Left colon (tissue), 2 donors: ENCODE measurements at places on chromosomes 7 and 10. TPM values are rescaled to one million over a fixed set of nuclear protein-coding genes. Genes with fewer than 3 reads are reported as not detected.

Gene CALHM3
- not detected for total RNA-seq

- DNase-seq = no peak
Observed at GRCh38 chr7:47218378-47219176, 363.3 kb downstream of the TNS3 start.

GRCh38 chr7:90972906-90973550, 291.2 kb upstream of the FZD1 start:
- DNase-seq = no peak

GRCh38 chr7:24721481-24722001, 35.7 kb downstream of the GSDME start:
- no peak for DNase-seq

Gene RUFY2
- total RNA-seq = 22.7 TPM

Gene KAZALD1
- 21.0 TPM for total RNA-seq

- peak; percentile 34 for DNase-seq
Observed at GRCh38 chr10:11397980-11398580, 213.4 kb downstream of the USP6NL start.

GRCh38 chr7:82605247-82605864, 161.8 kb upstream of the CACNA2D1 start:
- DNase-seq = no peak

GRCh38 chr7:19561121-19561805, 147.6 kb downstream of the POLR1F start:
- no peak for DNase-seq

Gene WDR37
- 20.0 TPM for total RNA-seq

Gene UCN3
- 4.5 TPM for total RNA-seq

Gene CHAT
- total RNA-seq = 0.82 TPM

DNA sequence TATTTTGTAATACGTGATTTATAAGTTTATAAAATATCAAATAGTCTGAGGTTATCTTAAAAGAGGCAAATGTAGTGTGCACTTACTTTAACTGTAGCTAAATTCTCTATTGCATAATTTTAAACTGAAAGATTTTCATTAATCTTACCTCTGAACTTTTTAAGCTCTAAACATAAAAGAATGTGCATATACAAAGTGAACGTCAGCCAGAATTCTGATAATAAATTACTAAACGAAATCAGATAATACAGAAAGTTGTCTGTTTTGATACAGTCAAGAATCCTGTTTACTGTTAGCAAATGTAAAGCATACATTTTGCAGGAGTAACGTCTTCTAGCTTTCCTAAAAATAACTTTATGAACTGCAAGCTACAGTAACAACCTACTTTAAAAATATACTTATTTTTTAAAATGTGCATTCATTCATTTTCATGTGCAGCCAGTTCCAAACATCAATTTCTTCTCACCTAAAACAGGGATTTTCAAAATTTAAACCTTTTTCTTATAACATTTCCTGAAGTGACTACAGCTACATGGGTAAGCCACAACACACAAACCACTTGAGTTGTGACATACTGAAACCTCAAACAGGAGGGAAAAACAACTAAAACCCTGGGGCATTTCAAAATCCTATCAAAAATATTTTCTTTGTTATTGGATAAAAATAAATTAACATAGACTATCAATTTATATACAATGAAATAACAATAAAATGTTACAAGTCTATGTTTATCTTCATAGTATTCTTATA, 92.7 kb downstream of the RNLS start:
- DNase-seq = no peak

GRCh38 chr10:30576641-30577040, 52.9 kb downstream of the LYZL2 start:
- DNase-seq = no peak

GRCh38 chr7:122935620-122936019, 49.4 kb upstream of the CADPS2 start:
- no peak for DNase-seq

Gene NEBL
- 15.5 TPM for total RNA-seq

Gene AZGP1
- total RNA-seq = 3.4 TPM

DNA sequence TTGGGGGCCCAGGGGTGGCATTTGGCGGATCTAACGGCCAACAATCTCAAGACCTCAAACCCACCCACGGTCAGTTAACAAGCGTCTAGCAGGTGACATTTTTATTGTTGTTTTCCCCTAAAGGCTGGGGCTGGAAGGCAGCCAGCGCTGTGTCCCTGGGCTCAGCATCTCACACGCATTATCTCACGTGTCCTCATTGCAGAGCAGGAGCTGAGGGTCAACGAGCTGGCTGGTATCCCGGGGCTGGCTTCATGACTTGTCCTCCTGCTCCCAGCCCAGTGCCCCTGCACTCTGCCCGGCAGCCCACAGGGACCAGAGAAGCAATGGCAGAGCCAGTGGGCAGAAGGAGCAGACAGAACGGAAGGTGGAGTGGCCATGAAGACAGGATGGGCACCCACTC, 54.4 kb upstream of the TMEM273 start:
- no peak for DNase-seq

- no peak for DNase-seq
Observed at GRCh38 chr7:135800560-135800959, 51.9 kb upstream of the FAM180A start.

- no peak for DNase-seq
Observed at GRCh38 chr7:101586906-101587677, 42.0 kb downstream of the MYL10 start.

Gene ZNF503
- 3.8 TPM for total RNA-seq

DNA sequence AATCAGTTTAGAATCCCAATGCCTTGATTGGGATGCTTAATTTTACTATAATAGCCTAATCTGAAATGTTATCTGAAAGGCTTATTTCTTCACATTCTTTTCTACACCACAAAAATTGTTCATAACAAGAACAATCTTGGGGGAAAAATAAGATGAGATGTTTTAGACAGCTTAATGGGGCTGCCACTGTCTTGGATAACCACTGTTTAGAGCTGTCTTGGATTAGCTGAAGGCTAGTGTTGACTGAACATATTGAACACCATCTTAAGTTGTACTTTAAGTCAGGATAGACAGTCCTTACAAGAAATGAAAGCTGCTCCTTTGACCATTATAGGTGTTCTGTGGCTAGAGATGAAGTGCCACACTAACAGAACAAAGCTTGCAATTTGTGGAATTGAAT, 501.3 kb downstream of the GFRA1 start:
- DNase-seq = no peak

- DNase-seq = no peak
Observed at GRCh38 chr10:44379907-44380306, 5.0 kb downstream of the CXCL12 start.

GRCh38 chr10:97644936-97645335, 4.5 kb downstream of the PI4K2A start:
- DNase-seq = no peak

Gene FAM13C
- 6.4 TPM for total RNA-seq

- DNase-seq = no peak
Observed at GRCh38 chr10:12509016-12509793, 159.9 kb downstream of the CAMK1D start.
